ENCODE measurements at places on chromosomes 3 and 15. TPM values are rescaled to one million over a fixed set of nuclear protein-coding genes. Genes with fewer than 3 reads are reported as not detected.
A peak's percentile ranks its signal among the peaks of the same experiment; 100 is the strongest.

GRCh38 chr3:161049683-161050248 lies 55.4 kb downstream of the B3GALNT1 start:
- no peak for DNase-seq

The AMOTL2 gene
- total RNA-seq, result 59.3 TPM

DNA sequence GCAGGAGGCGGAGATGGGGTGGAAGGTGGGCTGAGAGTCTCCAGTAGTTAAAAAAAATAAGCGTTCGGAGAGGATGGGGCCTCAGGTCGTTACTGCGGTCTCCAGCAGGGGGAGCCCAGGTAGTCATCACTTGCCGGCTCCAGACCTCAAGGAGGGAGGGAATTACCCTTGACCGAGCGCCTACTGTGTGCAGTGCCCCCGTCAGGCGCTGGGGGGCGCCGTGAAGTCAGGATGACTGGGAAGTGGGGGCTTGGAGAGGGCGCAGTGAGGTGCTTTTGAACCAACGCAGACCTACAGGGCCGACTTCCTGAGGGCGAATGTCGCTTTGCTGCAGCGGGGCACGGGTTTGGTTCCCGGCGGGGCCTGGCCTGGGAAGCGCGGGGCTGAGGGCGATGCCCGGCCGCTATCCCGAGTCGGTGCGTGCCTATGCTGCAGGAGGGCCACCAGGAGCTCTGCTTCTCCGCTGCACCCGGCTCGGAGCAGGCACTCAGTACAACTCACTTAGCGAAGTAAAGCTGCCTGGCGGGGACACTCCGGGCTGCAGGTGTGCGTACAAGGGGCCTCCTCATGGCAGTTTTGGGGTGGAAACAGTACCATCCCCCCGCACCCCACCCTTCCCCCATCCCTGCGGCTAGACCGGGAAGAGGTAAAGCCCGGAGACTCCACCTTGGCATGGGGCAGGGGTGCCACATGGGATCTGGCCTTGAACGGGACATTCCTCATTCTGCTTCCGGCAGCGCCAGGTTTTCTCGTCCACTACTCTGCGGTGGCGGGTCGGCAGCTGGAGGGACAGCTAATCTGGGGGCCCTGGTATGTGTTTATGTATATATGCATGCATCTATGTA lies 79.8 kb downstream of the RHCG start:
- peak; percentile 57 for DNase-seq

The CPNE9 gene
- total RNA-seq, result not detected

- DNase-seq, result no peak
Observed at GRCh38 chr3:52423173-52423572, 21.7 kb downstream of the SEMA3G start.

The CSPG5 gene
- total RNA-seq, result 0.60 TPM

GRCh38 chr3:163879172-163879571 lies 1199.1 kb downstream of the SI start:
- DNase-seq, result no peak

- peak; percentile 43 for DNase-seq
Observed at GRCh38 chr3:113211330-113212149, at the start of gene BOC. Gene BOC (plus strand): TSS chr3:113211557. CDS start chr3:113249803, 38,246 bp downstream.

DNA sequence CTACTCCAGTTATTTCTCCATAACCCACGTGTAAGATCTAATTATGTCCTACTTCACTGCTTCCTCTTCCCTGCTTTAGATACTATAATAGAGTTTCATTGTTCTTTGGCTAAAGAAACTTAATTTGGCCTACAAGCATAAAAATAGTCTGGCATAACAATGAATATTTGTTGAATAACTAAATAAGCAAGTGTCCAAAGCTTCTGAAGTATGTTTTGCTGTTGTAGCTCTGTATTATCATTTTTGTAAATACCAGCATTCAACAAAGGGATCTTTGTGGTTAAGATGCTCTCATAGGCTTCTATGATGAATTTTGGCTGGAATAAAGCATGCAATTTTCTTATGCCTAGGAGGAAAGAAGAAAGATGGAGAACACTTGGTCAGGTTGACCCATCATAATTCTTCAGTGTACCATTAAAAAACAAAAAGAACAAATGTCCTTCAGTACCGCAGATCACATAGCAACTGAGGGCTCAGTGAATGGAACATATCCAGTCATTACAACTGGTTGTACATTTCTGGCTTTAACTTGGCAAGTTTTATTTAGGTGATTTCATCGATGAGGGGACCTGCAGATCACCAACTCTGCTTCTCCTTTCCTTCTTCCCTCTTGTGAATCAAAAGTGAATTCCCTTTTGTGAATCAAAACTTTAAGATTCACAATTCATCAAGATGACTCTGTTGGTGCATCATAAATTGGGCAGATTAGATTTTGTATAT lies 465.9 kb upstream of the TGFBR2 start:
- DNase-seq, result no peak

DNA sequence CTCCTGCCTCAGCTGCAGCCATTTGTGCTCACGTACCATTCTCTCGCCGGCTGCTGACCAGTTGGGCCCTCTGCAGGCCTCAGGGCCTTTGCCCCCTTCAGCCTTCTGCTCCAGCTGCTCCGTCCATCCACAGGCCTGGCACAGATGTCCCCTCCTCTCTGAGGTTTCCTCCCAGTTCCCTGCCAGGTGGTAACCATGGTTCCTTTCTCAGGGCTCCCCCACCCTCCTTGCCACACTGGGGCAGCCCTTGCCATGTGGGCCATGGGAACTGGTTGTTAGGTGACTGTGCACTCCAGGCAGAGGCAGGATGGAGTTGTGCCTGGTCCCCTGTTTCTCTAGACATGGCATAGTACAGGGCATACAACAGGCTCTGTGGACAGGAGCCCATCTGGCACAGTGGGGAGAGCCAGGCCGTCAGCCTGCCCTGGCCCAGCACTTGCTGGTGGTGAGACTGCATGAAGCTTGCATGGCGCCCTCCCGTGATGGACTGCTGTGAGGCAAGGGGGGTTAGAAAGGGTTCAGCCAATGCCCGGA lies 148.9 kb downstream of the DNAJB8 start:
- DNase-seq, result no peak

DNA sequence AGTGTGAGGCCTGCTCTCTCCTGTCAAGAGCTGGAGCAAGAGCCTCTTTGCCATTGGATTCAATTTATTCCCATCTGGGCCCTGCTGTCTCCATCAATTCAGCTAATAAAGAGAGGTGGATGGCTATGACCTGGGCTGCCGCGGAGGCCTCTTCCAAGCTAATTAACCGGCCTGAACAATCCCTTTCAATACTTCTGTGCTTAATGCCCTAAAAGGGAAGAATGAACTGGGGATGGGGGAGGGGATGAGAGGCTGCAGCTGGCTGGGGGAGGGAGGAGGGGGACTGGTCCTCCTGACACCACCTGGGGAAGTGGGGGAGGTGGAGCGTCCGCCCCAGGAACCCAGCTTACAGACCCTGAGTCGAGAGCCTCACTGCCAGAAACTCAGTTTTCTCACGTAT lies 33.4 kb upstream of the PRR23E start:
- DNase-seq, result no peak

GRCh38 chr3:126538966-126539365 lies 15.0 kb downstream of the CHST13 start:
- no peak for DNase-seq

DNA sequence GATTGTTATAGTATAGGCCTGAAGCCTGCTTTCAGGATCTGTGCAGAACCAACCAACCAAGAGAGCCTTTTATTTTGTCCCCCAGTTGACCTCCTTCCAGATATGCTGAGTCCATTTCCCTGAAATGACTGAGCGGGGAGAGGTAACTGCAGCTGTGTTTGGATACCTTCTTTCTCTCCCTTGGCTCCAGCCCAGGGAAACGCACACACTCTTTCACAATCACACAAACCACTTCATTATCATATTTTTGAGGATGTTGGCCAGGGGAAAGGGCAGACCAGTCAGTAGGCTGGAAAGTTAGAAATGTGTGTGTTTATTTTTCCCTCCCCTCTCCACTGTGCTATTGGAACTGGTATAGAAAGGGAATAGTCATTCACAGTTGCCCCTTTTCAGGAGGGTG lies 417.7 kb upstream of the TBL1XR1 start:
- DNase-seq, result peak; percentile 85

GRCh38 chr15:57792724-57793449 lies 86.4 kb downstream of the POLR2M start:
- DNase-seq, result no peak

The GOLGA8Q gene
- not detected for total RNA-seq

DNA sequence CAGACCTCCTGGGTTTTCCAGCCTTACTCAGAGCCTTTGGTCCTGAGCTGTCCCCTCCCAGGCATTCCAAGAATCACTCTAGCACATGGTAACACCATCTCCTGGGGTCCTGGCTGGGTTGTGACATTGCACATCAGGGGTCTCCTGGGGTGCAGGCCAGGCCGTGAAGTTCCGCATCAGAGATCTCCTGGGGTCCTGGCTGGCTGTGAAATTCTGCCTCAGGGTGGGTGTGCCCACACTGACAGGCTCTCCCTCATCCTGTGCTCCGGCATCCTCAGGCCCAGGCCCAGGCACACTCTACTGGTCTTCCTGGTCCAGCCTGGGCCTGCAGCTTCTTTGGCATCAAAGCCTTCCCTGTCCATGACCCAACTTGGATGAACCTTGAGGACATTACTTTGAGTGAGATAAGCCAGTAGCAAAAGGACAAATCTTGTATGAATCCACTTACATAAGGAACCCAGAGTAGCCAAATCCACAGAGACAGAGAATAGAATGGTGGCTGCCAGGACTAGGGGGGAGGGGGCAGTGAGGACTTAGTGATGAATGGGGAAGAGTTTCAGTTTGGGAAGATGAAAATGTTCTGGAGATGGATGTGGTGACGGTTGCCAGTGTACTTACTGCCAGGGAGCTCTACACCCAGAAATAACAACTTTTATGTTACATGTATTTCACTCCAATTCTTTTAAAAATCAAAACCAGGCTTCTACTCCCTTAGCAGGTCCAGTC lies 49.1 kb upstream of the KLF13 start:
- DNase-seq, result no peak

GRCh38 chr3:137259701-137260100 lies 301.9 kb downstream of the IL20RB start:
- DNase-seq, result no peak

The CLDN16 gene
- 0.15 TPM for total RNA-seq

- DNase-seq, result no peak
Observed at GRCh38 chr3:9224490-9224889, 25.0 kb downstream of the SRGAP3 start.

DNA sequence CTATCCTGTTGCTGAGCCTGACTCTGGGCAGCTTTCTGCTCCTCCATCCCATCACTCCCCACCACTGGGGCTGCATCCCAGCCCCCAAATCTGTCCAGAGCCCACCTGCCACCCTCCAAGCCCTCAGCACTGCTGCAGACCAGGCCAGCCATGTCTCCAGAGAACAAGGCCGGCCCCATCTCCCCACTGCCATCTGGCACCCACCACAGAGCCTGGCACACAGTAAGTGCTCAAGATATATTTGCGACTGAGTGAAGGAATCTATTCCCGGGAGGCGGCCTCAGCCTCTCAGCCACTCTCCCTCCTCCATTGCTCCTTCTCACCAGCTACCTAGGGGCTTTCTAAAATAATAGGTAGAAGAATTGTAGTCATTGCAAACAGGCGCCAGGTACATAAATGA lies 4.8 kb downstream of the PLXND1 start:
- no peak for DNase-seq

The FILIP1L gene
- 86.6 TPM for total RNA-seq

- DNase-seq, result no peak
Observed at GRCh38 chr3:57393977-57394376, 101.5 kb upstream of the ASB14 start.

DNA sequence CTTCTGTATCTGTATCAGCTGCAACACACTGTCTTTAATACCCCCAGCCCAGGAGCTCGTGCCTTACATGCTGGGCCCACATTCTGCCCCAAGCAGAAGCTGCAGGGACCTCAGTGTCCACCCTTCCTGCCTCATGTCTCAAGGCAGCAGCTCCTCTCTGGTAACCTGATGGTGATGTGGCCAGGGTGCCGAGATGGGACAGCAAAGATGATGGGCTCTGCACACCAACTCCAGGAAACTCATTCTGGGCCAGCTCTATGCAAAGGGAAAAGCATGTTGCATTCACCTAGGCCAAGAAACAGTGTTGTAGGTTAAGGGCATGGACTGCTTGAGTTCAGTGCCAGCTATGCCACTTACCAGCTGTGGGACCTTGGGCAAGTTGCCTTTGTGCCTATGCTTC lies 79.5 kb upstream of the PRR23C start:
- DNase-seq, result no peak

The ARHGAP11A gene
- 3.8 TPM for total RNA-seq

GRCh38 chr15:66157507-66157906 lies 96.0 kb downstream of the MEGF11 start:
- DNase-seq, result no peak

GRCh38 chr15:84898761-84899160 lies 14.3 kb downstream of the SLC28A1 start:
- DNase-seq, result no peak

GRCh38 chr3:193498215-193498614 lies 56.5 kb downstream of the ATP13A4 start:
- no peak for DNase-seq

All from left cardiac atrium (tissue), 4 donors.